Trophoblast cell (in vitro differentiated cells and primary cell): ENCODE measurements at places on chromosomes 11 and 22.

DNA sequence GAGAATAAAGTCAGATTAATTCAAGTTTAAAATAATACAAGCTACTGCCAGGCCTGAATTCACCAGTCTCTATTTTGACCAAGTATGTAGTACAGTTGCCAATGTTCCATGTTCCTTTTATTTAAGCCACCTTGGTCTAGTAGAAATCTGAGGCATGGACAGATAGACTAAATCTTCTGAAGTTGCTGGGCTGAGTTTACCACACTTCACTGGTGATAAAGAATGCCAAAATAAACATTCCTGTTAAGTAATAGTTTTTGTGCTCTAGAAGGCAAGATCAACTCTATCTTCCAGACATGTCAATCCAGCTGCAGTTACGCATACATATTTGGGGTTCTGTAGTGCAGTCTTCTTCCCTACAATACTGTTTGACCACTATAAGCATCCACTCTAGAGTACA, 83.9 kb upstream of the C11orf87 start:
- no peaks in the 10 kb centered on the region for H3K27me3 ChIP-seq
- H3K4me1 ChIP-seq: no peaks in the 10 kb centered on the region
- H3K36me3 ChIP-seq: no peaks in the 10 kb centered on the region
- no peak overlapping the region for H3K4me3 ChIP-seq
- no peak overlapping the region for H3K27ac ChIP-seq

DNA sequence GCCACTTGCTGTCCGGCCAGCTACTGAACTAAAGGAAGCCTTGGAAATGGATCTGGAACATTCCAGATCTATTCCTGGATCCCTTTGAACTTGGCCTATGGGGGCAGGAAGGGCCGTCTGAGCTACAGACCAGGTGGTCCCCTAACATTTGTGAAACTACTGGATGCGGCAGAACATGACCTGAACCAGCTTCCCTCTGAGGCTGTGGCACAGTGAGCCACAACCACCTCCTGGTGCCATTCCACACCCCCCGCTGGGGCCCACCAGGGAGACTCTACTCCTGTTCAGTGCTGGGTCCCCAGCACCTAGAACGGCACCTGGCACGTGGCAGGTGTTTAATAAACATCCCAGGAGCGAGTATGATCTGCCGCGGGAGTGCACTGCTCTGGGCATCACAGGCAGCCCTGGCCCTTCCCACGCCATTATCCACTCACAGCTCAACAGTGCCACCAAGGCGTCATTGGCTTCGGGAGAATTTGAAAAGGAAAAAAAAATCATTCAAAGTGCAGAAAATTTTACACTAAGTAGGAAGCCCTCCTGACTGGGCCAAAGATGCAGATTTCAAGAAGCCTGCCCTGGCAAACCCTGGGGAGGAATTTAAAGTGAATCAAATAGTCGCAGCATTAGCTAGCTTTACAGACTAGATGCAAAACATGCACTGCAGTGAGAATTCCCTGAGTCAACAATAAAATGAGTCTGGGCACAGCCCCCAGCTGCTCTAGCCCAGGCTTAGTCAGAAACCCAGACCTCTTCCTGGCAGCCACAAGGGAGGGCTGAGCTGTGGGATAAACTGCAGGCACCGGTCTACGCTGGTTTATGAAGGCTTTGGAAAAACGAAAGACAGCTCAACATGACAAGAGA, 14.3 kb upstream of the EFCAB6 start:
- no peak overlapping the region for H3K4me3 ChIP-seq
- H3K27me3 ChIP-seq: no peaks in the 10 kb centered on the region
- H3K4me1 ChIP-seq: no peaks in the 10 kb centered on the region

DNA sequence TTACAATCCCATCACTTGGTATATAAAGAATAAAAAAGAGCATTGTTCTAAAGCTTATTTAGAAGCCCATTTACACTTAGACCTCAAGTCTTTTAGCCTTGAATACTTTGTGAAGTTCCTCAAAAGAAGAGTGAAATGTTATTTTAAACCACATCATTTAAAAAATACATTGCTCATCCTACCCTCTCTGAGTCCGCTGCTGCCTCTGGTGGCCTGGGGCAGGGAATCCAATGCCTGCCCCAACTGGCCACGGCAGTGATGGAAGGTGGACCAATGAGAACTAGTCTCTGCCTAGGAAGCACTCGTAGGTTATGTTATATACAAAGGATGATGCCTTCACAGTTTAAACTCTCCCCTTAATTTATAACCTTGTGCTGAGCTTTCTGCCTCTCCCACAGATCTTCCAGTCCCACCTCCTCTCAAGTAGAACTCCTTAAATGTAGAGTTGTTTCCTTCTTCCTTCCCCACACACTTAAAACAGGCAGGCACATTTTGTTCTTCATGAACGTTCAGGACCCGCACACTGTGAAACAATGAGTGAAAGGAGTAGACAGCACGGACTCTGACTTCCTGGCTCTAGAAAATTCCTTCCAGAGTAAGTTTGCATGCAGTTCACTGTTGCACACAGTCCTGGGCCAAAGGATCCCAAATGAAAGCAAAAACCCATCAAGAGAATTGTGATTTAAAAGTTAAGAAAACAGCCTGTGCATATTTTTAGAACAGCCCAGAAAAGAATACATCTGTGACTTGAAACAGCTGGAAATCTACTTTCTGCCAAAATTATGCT, 167.8 kb downstream of the RRAS2 start:
- H3K27me3 ChIP-seq: no peaks in the 10 kb centered on the region
- H3K4me3 ChIP-seq: no peak overlapping the region
- H3K4me1 ChIP-seq: no peaks in the 10 kb centered on the region
- no peak overlapping the region for H3K27ac ChIP-seq
- no peak for DNase-seq

- DNase-seq: peak; percentile 97
- H3K36me3 ChIP-seq: no peaks in the 10 kb centered on the region
- H3K27me3 ChIP-seq: peaks cover 14% of the 10 kb centered on the region
- peaks cover 7% of the 10 kb centered on the region for H3K4me1 ChIP-seq
Measured at GRCh38 chr11:117985953-117986887, at the start of gene IL10RA. Gene IL10RA (plus strand): TSS chr11:117986394. CDS start chr11:117986468, 74 bp downstream.

- H3K4me1 ChIP-seq: peaks cover 10% of the 10 kb centered on the region
- H3K36me3 ChIP-seq: no peaks in the 10 kb centered on the region
- H3K27ac ChIP-seq: no peak overlapping the region
- no peaks in the 10 kb centered on the region for H3K27me3 ChIP-seq
- no peak overlapping the region for H3K4me3 ChIP-seq
Measured at GRCh38 chr11:67626970-67627369, 2.8 kb downstream of the NUDT8 start.

- H3K27ac ChIP-seq: no peak overlapping the region
- no peaks in the 10 kb centered on the region for H3K4me1 ChIP-seq
- no peak for DNase-seq
- no peaks in the 10 kb centered on the region for H3K36me3 ChIP-seq
- H3K4me3 ChIP-seq: no peak overlapping the region
- no peaks in the 10 kb centered on the region for H3K27me3 ChIP-seq
Measured at GRCh38 chr11:135008412-135008811, 596.4 kb upstream of the B3GAT1 start.

GRCh38 chr11:17135916-17136683, 58.6 kb upstream of the RPS13 start:
- no peak overlapping the region for H3K27ac ChIP-seq
- no peak for DNase-seq
- H3K27me3 ChIP-seq: no peaks in the 10 kb centered on the region
- no peaks in the 10 kb centered on the region for H3K4me1 ChIP-seq
- H3K36me3 ChIP-seq: peaks cover 18% of the 10 kb centered on the region

- H3K36me3 ChIP-seq: no peaks in the 10 kb centered on the region
- H3K4me3 ChIP-seq: no peak overlapping the region
- DNase-seq: no peak
- no peaks in the 10 kb centered on the region for H3K27me3 ChIP-seq
- H3K27ac ChIP-seq: no peak overlapping the region
Measured at GRCh38 chr11:45993531-45994001, 71.1 kb downstream of the LARGE2 start.
